RWPE2 (cell line): ENCODE measurements at places on chromosomes 2 and 18.

DNA sequence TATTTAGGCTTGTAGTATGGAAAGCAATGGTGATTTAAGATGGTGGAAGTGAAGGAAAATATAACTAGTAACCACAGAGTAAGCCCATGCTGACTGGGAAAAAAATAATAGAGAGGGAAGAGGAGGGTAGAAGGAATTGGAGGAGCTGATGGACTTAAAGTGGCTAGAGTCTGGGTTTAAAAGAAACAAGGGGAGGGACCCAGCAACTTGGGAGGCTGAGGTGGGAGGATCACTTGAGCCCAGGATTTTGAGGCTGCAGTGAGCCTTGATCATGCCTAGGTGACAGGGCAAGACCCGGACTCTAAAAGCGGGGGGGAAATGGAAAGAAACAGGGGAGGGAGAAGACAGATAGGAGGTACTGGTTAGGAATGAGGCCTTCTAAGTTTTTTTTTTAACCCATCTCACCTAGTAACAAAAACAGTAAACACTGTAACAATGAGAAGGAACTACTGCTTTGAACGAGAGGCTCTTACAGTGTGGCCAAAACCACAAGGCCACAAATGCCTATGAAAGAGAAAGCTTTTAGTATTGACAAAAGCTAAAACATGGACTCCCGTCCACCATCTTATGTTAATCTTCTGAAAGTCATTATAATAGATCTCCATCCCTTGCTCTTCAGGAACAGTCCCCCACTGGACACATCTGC lies 26.6 kb downstream of the METTL8 start:
- DNase-seq, result no peak

DNA sequence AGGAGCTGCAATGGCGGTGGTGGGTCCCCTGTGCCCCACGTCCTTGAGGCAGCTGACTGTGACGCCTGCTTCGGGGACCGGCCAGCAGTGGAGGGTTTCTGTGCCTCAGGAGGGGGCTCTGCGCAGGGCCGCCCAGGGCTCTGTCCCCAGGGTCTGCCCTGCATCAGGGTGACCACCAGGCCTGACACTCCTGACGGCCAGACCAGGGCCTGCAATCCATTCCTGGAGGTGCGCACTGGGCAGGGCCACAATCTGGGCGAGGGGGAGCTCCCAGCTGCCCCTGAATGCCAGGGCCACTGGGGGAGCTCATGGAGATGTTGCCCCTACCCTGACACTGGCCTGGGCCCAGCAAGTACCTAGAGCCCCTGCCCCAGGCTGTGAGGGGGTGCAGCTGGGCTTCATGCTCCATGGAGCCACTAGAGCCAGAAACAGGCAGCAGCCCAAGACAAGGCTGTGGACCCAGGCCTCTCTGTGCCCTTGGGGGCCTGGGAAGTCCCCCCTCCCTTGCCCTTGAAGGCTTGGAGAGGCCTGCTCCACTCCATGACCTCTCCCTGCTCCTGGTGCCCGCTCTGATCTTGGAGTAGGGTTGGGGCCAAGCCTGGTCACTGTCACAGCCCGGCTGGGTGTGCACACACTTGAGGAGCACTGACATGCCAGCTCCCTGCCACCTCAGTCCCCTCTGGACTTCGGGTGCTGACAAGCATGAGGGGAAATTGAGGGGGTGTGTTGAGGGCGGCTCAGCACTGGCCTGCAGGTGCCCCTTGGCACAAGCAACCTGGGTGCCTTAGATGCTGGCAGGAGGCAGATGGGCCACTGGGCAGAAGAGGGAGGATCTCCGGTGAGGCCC lies 55.9 kb downstream of the LDAH start:
- peak; percentile 46 for DNase-seq

GRCh38 chr2:53559302-53559966 lies 208.2 kb upstream of the CHAC2 start:
- peak; percentile 72 for DNase-seq

DNA sequence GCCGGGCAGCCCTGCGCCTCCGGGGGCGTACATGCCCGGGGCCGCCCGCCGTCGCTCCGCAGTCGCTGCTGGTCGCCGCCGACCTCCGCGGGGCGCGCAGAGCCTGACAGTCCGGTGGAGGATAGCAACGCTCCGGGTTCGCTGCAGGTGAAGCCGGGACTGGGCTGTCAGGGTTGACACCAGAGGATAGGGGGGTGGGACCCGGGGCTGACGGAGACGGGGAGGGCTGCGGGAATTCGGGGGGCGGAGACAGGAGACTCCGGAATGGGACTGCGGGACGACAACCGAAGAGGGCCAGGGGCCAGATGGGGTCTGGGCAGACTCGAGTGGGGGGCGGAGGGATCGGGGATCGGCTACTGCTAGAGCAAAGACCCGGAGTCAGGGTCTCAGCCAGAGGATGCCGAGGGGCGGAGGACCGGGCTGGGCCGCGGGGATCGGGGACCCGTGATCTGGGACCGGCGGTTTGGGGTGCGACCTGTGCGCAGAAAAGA lies 403 bp downstream of the TMEM127 start:
- DNase-seq, result no peak

- no peak for DNase-seq
Measured at GRCh38 chr2:67255933-67256615, 141.1 kb upstream of the ETAA1 start.

DNA sequence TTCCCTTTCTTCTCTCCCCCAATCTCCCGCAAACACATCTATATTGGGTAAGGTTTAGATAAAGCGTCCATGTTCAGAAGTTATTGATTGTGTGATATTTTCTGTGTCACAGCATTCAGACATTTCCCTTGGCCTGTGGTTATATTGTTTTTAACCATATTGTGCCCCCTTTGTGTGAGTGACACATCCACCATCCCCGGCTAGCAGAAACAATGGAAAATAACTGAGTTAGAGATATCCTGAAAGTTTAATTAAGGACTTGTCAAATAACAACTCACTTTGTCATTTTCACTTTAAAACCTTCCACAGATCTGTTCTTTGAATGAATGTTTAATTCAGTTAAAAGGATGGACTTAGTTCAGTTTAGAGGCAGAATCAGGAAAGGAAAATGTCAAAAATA lies 151.0 kb downstream of the KCNJ3 start:
- DNase-seq, result no peak

- no peak for DNase-seq
Measured at GRCh38 chr2:190551928-190552327, 17.4 kb upstream of the NEMP2 start.

DNA sequence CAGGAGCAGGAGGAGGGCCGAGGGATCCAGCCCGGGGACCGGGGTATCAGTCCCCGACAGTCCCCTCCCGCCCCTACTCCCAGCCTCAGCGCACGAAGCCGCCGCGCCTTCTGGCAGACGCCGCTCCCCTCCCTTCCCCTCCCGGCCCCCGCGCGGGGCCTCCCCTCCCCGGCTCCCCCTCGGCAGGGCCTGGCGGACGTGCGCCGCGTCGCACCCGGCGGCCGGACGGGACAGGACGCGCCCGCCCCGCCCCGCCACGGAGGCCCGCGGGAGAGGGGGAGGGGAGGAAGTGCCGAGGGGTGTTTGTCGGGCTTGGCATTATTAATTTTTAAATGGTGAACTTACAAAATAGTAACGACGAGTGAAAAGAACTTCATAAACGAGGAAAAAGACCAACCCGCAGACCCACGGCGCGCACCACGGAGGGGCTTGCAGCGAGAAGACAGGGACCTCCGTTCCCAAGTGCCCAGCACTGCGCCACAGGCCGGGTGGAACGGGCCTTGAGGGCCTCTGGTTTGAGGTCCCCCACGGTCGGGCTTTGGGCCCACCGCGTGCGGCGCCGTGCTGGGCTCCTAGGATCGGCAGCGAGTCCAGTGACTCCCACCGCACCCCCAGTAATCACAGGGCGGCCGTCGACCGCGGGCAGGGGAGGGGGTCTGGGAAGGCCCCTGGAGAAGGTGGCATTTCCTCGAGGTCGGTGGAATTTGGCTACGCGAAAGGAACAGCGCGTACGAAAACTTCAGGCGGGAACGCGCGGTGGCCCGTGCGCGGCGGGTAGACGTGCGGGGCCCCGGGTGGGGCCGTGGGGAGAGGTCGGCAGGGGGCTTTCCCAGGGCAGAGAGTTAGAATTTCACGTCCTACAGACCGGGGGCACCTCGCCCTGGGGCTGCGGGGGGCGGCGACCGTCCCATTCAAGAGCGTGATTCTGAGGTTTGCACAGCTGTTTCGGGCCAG lies 954 bp upstream of the CTDSP1 start:
- DNase-seq, result no peak

GRCh38 chr2:121489911-121490583 lies 40.6 kb upstream of the RNU4ATAC start:
- no peak for DNase-seq

DNA sequence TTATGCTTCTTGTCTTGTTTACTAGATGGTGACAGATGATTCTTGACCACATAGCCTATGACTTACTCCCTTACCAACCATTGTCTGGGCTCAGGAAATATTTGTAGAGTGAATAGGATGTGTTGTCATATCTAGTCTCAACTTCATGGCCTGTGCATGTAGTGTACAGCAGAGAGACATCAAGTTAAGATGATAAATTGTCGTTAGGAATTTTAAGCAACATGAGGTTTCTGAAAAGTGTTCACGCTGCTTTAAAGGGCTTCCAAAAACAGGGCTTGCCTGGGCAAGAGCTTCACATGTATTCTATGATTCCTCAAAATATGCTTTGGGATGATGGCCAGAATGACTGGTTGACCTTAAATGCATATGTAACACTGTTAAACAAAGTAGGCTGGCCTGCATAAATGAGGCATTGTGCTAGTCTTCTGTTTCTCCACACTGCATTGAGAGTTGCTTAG lies 424.0 kb downstream of the RND3 start:
- DNase-seq, result no peak

DNA sequence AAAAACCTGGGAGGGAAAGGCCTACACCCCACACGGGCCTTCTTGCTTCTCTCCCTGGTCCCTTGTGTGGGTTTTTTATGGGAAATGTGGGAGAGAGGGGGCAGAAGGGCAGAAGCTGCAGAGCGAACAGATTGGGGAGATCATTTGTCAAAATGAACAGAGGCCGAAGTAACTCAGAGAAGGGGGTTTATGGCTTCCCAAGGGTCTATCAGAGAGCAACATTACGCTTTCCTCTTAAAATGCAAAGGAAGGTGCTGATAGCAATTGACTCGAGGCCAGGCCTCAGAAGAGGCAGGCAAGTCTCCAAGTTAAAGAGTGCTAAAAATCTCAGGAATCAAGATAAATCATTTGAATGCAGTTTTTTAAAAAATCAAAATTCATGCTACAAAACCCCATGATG lies 101.5 kb downstream of the SGPP2 start:
- DNase-seq, result no peak

GRCh38 chr2:46813680-46814079 lies 101.9 kb downstream of the MCFD2 start:
- DNase-seq, result no peak

- no peak for DNase-seq
Measured at GRCh38 chr18:35289293-35289692, 736 bp downstream of the ZSCAN30 start.

- no peak for DNase-seq
Measured at GRCh38 chr2:79824086-79824786, 311.4 kb downstream of the CTNNA2 start.

- DNase-seq, result no peak
Measured at GRCh38 chr18:41043876-41044275, 911.2 kb upstream of the PIK3C3 start.

GRCh38 chr2:139142252-139142880 lies 362.2 kb upstream of the NXPH2 start:
- DNase-seq, result no peak

DNA sequence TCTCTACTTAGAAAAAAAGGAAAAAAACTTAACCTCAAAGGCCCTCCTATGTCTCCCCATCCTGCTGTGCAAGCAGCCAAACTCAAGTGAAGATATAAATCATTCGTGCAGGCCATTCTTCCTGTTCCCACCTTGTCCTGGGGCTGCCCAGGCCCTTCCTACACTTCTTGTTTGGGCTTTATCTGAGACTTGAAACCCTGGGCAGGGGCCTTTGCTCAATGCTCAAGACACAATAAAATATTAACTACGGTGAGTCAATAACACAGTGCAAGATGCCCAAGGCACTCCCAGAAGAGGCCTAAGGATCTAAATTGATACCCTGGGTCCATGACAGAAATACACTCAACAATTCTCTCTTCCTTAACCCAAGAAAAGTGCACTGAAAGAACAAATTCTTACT lies 67.6 kb downstream of the TBC1D8 start:
- DNase-seq, result no peak

GRCh38 chr2:2796207-2796606 lies 465.1 kb upstream of the MYT1L start:
- DNase-seq, result no peak

- DNase-seq, result no peak
Measured at GRCh38 chr18:23635283-23636070, 27.2 kb downstream of the ANKRD29 start.

- DNase-seq, result no peak
Measured at GRCh38 chr2:161676902-161677496, 52.8 kb downstream of the SLC4A10 start.

GRCh38 chr2:40439473-40439872 lies 12.4 kb downstream of the SLC8A1 start:
- no peak for DNase-seq

- no peak for DNase-seq
Measured at GRCh38 chr2:233486357-233486756, 80.2 kb downstream of the USP40 start.

DNA sequence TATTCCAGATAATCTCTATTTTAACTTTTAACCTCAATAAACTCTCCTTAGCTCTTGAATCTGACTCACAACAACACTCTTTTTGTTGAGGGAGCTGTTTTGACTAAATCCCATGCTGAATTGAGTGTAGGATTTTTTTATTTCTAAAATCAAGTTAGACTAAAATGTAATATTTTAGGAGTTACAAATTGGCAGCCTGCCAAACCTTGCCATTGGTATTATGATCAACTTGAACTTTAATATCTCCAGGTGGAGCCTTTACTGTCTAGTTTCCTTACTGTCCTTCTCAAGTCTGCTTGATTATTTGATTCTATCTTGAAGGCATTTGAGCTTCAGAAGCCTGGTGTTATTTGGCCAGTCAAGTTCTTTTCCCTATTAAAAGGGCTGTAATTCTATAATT lies 8.7 kb downstream of the PIKFYVE start:
- no peak for DNase-seq

GRCh38 chr2:151637271-151637781 lies 97.0 kb downstream of the NEB start:
- DNase-seq, result no peak

DNA sequence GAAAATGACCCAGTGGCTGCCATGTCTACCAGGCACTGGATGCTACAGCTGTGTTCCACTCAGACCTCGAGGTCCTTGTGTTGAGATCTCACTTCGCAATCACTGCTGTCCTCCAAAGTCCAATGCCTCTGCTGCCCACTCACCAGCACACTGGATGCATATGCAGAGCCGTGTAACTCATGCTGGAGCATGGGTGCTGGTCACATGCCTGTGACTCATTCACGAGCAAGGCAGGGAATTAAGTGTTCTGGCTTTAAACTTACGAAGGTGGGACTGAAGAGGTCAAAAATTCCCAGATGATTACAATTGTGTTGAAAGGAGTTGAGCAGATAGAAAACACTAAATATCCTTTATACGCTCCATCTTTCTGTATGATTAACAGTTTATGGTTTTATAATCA lies 417.5 kb downstream of the NUP35 start:
- DNase-seq, result peak; percentile 34

GRCh38 chr2:30677231-30677630 lies 130.0 kb downstream of the CAPN13 start:
- no peak for DNase-seq
